ENCODE measurements at places on chromosomes 5 and 9.

- no peak for DNase-seq
Observed at GRCh38 chr5:164020116-164020515, 514.7 kb downstream of the MAT2B start.

- DNase-seq: no peak
Observed at GRCh38 chr9:89974582-89974981, 369.8 kb downstream of the GADD45G start.

GRCh38 chr9:124342776-124343485 is 72.3 kb downstream of the PSMB7 start:
- DNase-seq: no peak

DNA sequence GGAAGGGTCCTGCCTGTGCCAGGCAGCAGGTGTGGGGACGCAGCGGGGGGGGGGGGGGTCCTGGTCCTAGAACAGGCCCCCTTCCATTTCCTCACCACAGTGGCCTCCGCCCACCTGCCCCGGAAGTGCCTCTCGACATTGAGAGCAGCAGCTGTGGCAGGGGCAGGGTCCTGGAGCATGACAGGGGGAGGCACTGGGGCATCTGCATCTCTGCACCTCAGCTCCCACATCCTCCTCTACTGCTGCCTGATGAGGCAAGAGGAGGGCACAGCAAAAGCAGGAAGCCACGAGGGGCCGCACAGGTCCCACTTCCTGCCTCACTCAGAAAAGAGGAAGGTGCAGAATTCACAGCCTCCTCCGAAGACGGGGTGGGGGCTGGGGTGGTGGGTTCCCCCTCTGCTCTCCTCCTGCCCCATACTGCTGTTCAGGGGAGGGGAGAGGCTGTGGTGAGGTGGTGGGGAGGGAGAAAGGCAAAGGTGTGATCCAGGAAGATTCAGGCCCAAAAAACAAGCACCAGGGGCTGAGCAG is 14.8 kb downstream of the AKNA start:
- peak; percentile 53 for DNase-seq

- no peak for DNase-seq
Observed at GRCh38 chr9:77960356-77961153, 71.1 kb downstream of the GNAQ start.

- no peak for DNase-seq
Observed at GRCh38 chr5:32406650-32407049, 37.9 kb downstream of the ZFR start.

DNA sequence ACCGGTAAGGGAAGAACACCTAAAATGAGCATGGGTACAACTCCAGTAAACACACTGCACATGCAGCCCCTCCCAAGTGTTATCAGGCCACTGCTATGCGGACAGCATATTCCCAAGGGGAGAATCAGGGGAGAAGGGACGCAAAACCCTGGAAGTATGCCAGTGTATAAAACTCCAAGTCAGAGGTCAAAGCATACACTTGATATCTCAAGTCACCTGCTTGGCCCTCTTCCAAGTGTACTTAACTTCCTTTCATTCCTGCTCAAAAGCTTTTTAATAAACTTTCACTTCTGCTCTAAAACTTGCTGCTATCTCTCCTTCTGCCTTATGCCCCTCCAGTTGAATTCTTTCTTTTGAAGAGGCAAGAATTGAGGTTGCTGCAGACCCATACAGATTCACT is 408.1 kb downstream of the HTR1A start:
- DNase-seq: no peak

GRCh38 chr5:157306692-157307471 is 41.0 kb downstream of the CYFIP2 start:
- DNase-seq: no peak
